ENCODE measurements at places on chromosomes 7 and 10. TPM values are rescaled to one million over a fixed set of nuclear protein-coding genes. Genes with fewer than 3 reads are reported as not detected.

SFTPA1 gene
- not detected for polyA plus RNA-seq

RPEL1 gene
- not detected for polyA plus RNA-seq

GIMAP2 gene
- 5.4 TPM for polyA plus RNA-seq

SPDYE6 gene
- polyA plus RNA-seq, result 5.3 TPM

ASIC3 gene
- 6.8 TPM for polyA plus RNA-seq

TMEM196 gene
- not detected for polyA plus RNA-seq

TMEM273 gene
- polyA plus RNA-seq, result 5.6 TPM

MGAM2 gene
- polyA plus RNA-seq, result 0.04 TPM

ECHDC3 gene
- polyA plus RNA-seq, result 7.7 TPM

PON1 gene
- 0.47 TPM for polyA plus RNA-seq

ITIH5 gene
- polyA plus RNA-seq, result 47.8 TPM

CTNNA3 gene
- polyA plus RNA-seq, result 12.6 TPM

CCL24 gene
- polyA plus RNA-seq, result 0.24 TPM

CPN1 gene
- polyA plus RNA-seq, result not detected

PNLIPRP1 gene
- polyA plus RNA-seq, result not detected

KCNH2 gene
- polyA plus RNA-seq, result 24.5 TPM

MBLAC1 gene
- 1.5 TPM for polyA plus RNA-seq

CHCHD2 gene
- 228 TPM for polyA plus RNA-seq

GRID2IP gene
- polyA plus RNA-seq, result 0.10 TPM

WASHC2C gene
- 24.9 TPM for polyA plus RNA-seq

AKR1D1 gene
- polyA plus RNA-seq, result 0.06 TPM

FAM241B gene
- 0.39 TPM for polyA plus RNA-seq

PRXL2A gene
- 88.8 TPM for polyA plus RNA-seq

FZD8 gene
- polyA plus RNA-seq, result 21.9 TPM

SFMBT2 gene
- 6.3 TPM for polyA plus RNA-seq

KEL gene
- polyA plus RNA-seq, result 0.87 TPM

GNAI1 gene
- polyA plus RNA-seq, result 29.6 TPM

PPP1R9A gene
- 27.1 TPM for polyA plus RNA-seq

MRPS24 gene
- polyA plus RNA-seq, result 77.3 TPM

GDI2 gene
- 224 TPM for polyA plus RNA-seq

FBXL13 gene
- polyA plus RNA-seq, result 0.78 TPM

FAM131B gene
- 1.5 TPM for polyA plus RNA-seq

Measured in forelimb muscle (tissue), 1 donor.